Astrocyte of the hippocampus (primary cell): ENCODE measurements at places on chromosomes 16 and 17.
A peak's percentile ranks its signal among the peaks of the same experiment; 100 is the strongest.

DNA sequence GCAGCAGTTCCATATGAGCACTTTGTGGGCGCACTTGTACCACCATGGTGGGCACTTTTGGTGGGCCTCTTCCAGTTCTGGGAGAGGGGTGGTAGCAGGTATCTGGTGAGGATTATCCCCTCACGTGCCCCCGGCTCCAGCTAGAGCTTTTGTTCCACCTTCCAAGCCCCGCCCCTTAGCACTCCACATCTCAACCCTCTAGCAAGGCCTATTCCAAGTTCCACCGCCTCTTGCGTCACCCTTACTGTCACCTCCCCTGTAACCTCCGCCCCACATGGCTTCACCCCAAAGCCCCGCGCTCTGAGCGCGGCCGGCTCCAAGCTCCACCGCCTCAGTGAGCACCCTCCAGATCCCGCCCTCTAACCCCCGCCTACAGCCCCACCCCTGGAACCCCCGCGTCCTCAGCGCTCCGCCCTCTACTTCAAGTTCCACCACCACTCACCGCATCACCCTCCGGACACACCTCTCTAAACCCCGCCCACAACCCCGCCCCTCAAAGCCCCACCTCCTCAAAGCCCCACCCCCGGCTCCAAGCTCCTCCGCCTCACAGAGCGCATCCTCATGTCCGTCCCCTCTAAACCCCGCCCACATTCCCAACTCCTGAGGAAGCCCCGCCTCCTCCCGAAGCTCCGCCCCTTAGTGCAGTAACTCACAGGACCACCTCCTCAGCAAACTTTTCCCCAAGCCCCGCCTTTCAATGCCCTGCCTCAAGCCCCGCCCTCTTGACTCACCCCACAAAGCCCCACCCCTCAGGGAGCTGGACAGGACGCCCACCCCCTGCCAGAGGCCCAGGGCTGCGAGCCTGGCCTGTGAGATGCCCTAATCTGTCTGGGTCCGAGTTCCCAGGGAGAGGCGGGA lies 11.1 kb downstream of the SCN4A start:
- peak; percentile 55 for DNase-seq

- DNase-seq: no peak
Measured at GRCh38 chr17:55454906-55455474, 33.4 kb upstream of the MMD start.

DNA sequence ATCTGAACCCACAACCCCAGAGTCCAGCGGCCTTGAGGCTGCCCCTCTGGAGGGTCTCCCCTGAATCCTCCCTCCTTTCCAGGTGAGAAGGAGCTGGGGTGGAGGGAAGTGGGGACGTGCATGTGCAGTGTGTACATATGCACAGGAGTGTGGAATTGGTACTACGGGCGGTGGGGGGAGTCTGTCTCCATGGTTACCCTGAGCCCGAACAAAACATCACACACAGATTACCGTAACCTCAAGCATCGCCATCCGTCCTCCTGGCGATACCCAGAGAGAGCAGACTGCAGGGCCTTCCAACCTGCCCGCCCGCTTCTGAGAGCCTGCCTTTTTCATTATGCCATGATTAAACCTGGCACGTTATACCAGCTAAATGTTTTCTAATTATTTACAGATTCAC lies 25.1 kb downstream of the GSG1L start:
- DNase-seq: no peak

DNA sequence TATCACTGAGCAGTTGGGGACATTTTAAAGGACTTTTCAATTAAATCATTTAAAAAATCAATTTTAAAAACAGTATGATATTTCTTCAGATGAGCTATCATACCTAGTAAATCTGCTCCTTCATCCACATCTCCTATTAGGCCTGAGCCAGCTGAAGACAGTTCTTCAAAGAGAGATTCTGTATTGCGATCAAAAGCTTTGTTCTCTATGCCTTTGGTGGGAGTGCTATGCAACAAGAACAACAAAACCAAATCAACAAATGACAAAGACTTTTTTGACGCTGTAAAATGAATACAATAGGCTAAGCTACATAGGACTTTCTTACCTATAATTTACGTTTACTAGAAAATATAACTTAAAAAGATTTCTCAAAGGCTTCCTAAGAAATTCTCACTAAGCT lies 106.5 kb downstream of the SPAG9 start:
- DNase-seq: no peak
